Calu3 (cell line): ENCODE measurements at places on chromosomes 16 and 17. TPM values are rescaled to one million over a fixed set of nuclear protein-coding genes. Genes with fewer than 3 reads are reported as not detected.

OTOP2 gene
- not detected in 2 replicates for total RNA-seq

ACSM2A gene
- not detected in 2 replicates for total RNA-seq

KRT23 gene
- 1,389 and 1,709 TPM in 2 replicates for total RNA-seq

- DNase-seq = no peak
Measured at GRCh38 chr16:55868980-55869379, 6.2 kb downstream of the CES5A start.

DNA sequence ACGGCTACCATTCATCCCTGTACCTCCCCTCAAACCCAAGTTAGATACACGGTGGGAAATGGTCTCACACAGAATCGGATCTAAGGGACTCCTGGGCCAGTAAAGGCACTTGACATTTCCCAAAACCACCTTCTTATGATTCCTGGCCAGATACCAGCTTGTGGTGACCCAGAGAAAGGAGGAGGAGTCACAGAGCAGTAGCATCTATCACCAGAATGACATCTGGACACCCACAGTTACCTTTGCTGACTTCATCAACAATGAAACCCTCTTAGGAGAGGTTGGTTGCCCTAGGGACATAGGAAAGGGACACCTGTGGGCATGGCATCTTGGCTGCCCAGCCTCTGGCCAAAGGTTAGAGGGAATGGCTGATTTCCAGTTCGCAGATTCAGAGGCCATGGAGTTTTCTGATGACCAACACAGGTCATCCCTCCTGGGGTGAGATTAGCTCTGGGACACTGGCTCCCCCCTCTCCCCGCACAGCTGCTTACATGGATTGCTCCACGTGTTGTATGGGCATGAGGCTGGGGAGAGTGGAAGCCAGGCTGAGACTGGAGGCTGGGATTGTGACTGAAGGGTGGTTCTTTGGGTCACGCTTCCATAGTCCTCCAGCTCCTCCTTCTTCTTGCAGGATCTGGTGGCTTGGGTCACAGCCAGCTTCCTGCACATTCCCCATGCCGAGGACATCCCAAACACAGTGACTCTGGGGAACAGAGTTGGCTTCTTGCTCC is 1.4 kb upstream of the AOC3 start:
- no peak for DNase-seq

DNA sequence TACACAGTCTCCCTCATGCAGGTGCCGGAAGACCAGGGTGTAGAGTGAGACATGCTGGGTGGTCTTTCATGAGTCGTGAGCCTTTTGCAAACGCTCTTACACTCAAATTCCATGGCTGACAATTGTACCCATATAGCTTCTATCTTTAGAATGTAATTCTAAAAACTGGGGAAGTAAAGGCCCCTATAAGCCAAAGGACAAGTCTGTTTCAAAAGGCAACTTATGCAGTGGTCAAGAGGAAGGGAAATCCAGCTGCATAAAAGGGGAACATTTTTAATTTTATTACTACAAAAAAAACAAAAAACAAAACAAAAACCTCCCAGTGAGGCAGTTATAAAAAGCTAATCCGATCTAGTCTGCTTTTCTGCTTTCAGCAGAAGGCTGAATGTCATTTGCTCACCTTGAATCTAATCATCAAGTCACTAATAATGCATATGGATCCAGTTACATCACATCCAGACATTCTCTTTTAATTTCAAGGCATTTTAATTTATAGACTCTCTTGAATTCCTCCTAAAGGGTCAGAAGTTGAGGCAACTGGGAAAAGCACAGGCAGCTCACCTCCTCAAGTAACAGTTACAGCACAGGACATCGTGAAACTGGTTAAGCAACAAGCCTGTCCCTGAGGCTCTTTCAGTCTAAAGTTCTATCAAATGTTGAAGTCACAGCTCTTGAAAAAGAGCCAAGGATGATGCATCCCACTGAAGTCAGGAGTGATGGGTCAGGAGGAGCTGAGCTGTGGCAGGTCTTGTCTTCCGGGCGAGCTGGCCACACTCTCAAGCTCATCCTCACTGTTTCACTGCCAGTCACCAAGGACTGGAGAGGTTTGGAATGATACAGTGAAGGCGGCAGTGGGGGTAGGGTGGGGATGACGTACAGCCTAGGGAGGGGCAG is 99.7 kb downstream of the VPS53 start:
- no peak for DNase-seq

B4GALNT2 gene
- total RNA-seq = 0.20 and 1.3 TPM in 2 replicates

- no peak for DNase-seq
Measured at GRCh38 chr16:82152196-82152595, 17.8 kb downstream of the MPHOSPH6 start.

ITGAD gene
- not detected in 2 replicates for total RNA-seq

DNA sequence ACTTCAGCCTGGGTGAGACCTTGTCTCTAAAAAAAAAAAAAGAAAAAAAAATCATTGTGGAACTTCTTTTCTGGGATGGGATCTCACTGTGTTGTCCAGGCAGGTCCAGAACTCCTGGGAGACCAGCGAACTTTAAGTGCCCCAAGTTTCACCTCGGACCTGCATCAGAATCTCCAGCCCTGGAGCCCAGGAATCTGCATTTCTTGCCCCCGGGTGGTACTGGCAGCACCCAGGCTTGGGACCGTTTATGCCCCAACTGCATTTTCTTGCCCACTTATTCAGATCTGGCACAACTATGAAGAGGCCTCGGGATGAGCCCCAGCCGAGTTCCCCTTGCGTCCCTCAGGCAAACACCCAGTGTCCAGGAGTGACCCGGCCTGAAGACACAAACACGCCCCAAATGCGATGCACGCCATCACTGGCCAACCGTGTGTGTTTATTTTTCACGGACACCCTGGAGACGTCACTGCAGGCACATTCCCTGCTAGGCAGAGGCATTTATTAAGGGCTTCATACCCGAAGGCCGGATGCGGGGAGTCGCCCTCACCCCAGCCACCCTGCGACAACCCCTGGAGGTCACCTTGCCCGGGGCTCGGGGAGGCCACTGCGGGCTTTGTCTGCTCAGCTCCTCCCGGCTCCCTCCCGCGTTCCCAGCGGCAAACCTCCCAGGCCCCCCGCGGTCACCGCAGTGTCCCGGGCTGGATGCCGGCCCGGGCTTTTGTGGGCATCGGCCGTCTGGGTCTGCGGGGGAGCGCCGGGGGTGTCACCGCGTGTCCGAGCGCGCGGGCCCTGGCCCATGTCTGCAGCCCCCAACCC is 684 bp upstream of the SPIRE2 start:
- peak; percentile 55 for DNase-seq

- peak; percentile 96 for DNase-seq
Measured at GRCh38 chr17:38667099-38667786, 7.5 kb downstream of the EPOP start.

- no peak for DNase-seq
Measured at GRCh38 chr17:57898487-57899311, 48.9 kb upstream of the MRPS23 start.

DNA sequence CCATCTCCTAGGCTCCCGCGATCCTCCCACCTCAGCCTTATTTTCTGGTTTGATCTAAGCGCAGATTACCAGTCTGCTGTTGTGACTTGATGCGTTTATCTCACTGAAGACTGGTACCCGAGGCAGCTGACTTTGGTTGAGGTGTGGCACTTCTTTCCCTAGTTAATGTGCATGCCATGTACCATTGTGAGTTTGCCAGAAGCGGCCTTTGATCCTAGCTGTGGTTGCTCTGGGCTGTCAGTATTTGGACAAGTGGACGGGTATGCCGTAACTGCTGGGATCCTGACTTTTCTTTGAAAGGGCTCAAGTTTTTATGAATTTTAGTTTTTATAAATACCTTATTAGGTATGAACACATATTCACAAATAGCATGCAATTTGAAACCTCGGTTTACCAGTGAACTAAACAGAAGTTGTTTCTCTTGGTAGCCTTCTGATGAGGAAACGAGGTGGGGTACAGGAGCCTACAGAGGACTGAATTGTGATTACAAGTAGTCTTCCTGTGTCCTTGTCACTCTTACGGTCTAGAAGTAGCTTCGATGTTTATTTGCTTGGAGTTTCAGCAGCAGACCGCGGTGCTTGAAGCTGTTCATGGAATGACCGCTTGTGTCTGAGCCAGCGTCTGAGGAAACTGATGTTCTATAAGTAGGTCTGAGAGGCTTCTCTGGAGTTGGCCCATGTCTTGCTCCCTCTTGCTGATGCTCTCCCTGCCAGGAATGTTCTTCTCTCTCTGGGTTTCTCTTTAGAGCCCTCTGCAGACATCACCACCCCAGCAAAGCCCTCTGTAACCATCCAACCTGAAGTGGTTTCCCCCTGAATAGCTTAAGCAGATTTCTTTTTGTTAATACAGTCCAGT is 40.0 kb downstream of the SEC14L1 start:
- no peak for DNase-seq
